ENCODE measurements at places on chromosomes 7 and 10. TPM values are rescaled to one million over a fixed set of nuclear protein-coding genes. Genes with fewer than 3 reads are reported as not detected.

DNA sequence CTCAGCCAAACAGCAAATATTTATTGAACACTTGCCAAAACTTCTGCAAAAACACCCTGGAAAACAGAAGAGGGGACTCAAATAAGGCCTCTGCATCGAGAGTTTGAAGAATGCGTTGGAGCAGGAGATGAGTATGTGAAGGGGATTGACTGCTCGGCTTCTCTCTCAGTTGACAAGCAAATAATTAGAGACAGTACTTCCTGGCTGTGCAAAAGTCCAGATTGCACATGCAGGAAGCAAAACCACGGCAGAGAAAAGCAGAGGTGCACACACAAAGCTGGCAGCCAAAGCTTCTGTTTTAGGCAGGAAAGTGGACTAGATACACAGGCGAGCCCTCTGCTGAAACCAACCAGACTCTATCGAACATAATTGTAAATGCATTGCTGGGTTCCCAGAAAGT is 343.6 kb upstream of the MGMT start:
- H3K27ac ChIP-seq = no peak overlapping the region
- no peak for DNase-seq
- H3K4me1 ChIP-seq = peaks cover 21% of the 10 kb centered on the region

DNA sequence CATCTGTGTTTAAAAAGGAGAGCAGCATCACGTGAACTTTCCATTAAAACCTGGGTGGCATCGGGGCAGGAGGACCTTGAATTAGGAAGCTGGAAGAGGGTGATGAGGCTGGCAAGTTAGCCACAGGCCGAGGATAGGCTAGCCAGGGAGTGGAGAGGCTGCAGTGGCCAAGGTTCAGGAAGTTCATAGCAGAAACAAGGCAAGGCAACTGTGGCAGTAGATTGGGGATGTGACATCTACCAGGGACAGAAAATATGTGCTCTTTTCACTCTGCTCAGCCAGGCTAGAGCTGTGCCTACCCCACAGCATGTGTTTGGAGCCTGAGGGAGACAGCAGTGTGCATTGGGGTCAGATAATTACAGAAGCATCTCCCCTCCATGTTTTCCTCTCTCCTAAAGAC is 2.2 kb upstream of the INPP5F start:
- no peak overlapping the region for H3K27ac ChIP-seq
- H3K4me3 ChIP-seq = no peak overlapping the region
- no peaks in the 10 kb centered on the region for H3K27me3 ChIP-seq
- no peaks in the 10 kb centered on the region for H3K36me3 ChIP-seq
- no peak for DNase-seq

GRCh38 chr7:151900986-151901621 is 24.2 kb upstream of the PRKAG2 start:
- no peaks in the 10 kb centered on the region for H3K36me3 ChIP-seq
- DNase-seq = no peak

- no peaks in the 10 kb centered on the region for H3K36me3 ChIP-seq
- no peak for DNase-seq
- H3K4me1 ChIP-seq = no peaks in the 10 kb centered on the region
- no peaks in the 10 kb centered on the region for H3K27me3 ChIP-seq
Measured at GRCh38 chr7:68507668-68508067, 1090.6 kb upstream of the AUTS2 start.

- H3K27ac ChIP-seq = no peak overlapping the region
- H3K4me3 ChIP-seq = no peak overlapping the region
- H3K4me1 ChIP-seq = peaks cover 10% of the 10 kb centered on the region
- H3K36me3 ChIP-seq = peaks cover 66% of the 10 kb centered on the region
Measured at GRCh38 chr10:32489901-32490300, 44.0 kb downstream of the CCDC7 start.

GRCh38 chr7:129946282-129946681 is 6.5 kb downstream of the UBE2H start:
- H3K27me3 ChIP-seq = no peaks in the 10 kb centered on the region
- peaks cover 21% of the 10 kb centered on the region for H3K36me3 ChIP-seq
- H3K27ac ChIP-seq = no peak overlapping the region
- H3K4me1 ChIP-seq = peaks cover 13% of the 10 kb centered on the region

- H3K27me3 ChIP-seq = no peaks in the 10 kb centered on the region
- H3K4me3 ChIP-seq = peak overlapping the region; percentile 13
- peak; percentile 45 for DNase-seq
- H3K4me1 ChIP-seq = peaks cover 41% of the 10 kb centered on the region
Measured at GRCh38 chr10:5788969-5789368, 24.3 kb downstream of the GDI2 start.

GRCh38 chr10:70992436-70992835 is 104.1 kb upstream of the PCBD1 start:
- H3K36me3 ChIP-seq = no peaks in the 10 kb centered on the region
- H3K27ac ChIP-seq = no peak overlapping the region
- H3K4me3 ChIP-seq = no peak overlapping the region
- DNase-seq = no peak
- H3K4me1 ChIP-seq = no peaks in the 10 kb centered on the region
- H3K27me3 ChIP-seq = no peaks in the 10 kb centered on the region

- peaks cover 15% of the 10 kb centered on the region for H3K4me1 ChIP-seq
- no peak overlapping the region for H3K27ac ChIP-seq
- H3K36me3 ChIP-seq = no peaks in the 10 kb centered on the region
- H3K4me3 ChIP-seq = no peak overlapping the region
- DNase-seq = no peak
- H3K27me3 ChIP-seq = peaks cover 2% of the 10 kb centered on the region
Measured at GRCh38 chr10:122553341-122553740, 7.2 kb upstream of the DMBT1 start.

NANOS1 gene
- 0.19 TPM for total RNA-seq

GRCh38 chr7:84674236-84674913 is 479.8 kb upstream of the SEMA3A start:
- H3K4me3 ChIP-seq = no peak overlapping the region
- peaks cover 5% of the 10 kb centered on the region for H3K4me1 ChIP-seq
- no peaks in the 10 kb centered on the region for H3K27me3 ChIP-seq
- no peak overlapping the region for H3K27ac ChIP-seq

SPDYE5 gene
- not detected for total RNA-seq

- DNase-seq = no peak
- peaks cover 3% of the 10 kb centered on the region for H3K36me3 ChIP-seq
- peak overlapping the region; percentile 52 for H3K4me3 ChIP-seq
- peaks cover 88% of the 10 kb centered on the region for H3K27me3 ChIP-seq
- peaks cover 12% of the 10 kb centered on the region for H3K4me1 ChIP-seq
- H3K27ac ChIP-seq = peak overlapping the region; percentile 68
Measured at GRCh38 chr7:35258125-35258867, 4.4 kb upstream of the TBX20 start.

GRM3 gene
- not detected for total RNA-seq

- no peaks in the 10 kb centered on the region for H3K4me1 ChIP-seq
- peak overlapping the region; percentile 71 for H3K27ac ChIP-seq
- H3K4me3 ChIP-seq = peak overlapping the region; percentile 69
Measured at GRCh38 chr7:87038993-87039690, 20.3 kb downstream of the ELAPOR2 start.

DNA sequence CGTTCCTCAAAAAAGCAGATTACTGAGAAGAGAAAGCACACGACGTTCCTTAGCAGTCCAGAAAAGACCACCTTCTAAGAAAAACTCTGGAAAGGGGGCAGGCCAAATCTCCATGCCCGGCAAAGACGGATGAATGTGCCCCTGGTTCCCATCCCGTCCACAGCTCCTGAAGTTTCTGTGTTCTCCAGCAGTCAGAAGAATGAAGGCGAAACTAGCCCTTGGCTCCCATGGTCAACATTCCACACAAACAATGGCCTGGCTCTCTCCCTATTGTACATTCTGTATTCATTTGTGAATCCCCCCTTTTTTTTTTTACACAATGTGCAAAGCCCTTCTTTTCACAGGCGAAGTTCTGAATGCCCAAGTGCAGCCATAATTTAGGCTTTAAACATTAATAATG is 5.3 kb downstream of the CTBP2 start:
- H3K4me3 ChIP-seq = no peak overlapping the region
- no peak overlapping the region for H3K27ac ChIP-seq
- no peaks in the 10 kb centered on the region for H3K36me3 ChIP-seq
- DNase-seq = no peak
- peaks cover 59% of the 10 kb centered on the region for H3K27me3 ChIP-seq
- H3K4me1 ChIP-seq = peaks cover 4% of the 10 kb centered on the region

GRCh38 chr10:49241385-49241784 is 53.2 kb upstream of the TMEM273 start:
- H3K36me3 ChIP-seq = no peaks in the 10 kb centered on the region
- no peak overlapping the region for H3K27ac ChIP-seq
- no peaks in the 10 kb centered on the region for H3K4me1 ChIP-seq
- DNase-seq = no peak
- peaks cover 12% of the 10 kb centered on the region for H3K27me3 ChIP-seq

GRCh38 chr7:129877146-129877792 is 75.5 kb downstream of the UBE2H start:
- no peak for DNase-seq
- H3K4me1 ChIP-seq = peaks cover 32% of the 10 kb centered on the region
- H3K27ac ChIP-seq = no peak overlapping the region
- no peak overlapping the region for H3K4me3 ChIP-seq

DNA sequence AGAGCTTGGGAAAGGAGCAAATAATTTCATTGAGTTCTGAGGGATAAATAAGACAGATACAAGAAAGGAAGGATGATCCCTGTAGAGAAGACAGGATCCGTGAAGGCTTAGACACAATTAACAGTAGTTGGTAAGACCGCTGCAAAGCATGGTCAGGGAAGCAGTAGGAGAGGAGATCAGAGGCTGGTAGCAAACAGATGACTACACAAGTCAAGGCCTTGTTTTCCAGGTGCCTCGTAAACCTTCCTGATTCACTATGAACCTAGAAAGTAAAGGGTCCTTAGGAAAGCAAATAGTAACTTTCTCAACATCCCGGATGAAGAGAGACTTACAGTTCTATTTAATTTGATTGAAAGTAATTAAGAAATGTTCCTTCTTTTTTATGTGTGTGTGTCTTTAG is 118.6 kb downstream of the GNAI1 start:
- H3K4me1 ChIP-seq = peaks cover 4% of the 10 kb centered on the region
- H3K4me3 ChIP-seq = no peak overlapping the region
- H3K27ac ChIP-seq = no peak overlapping the region
- no peak for DNase-seq

- peaks cover 42% of the 10 kb centered on the region for H3K27me3 ChIP-seq
- no peak for DNase-seq
- H3K27ac ChIP-seq = no peak overlapping the region
- H3K36me3 ChIP-seq = no peaks in the 10 kb centered on the region
Measured at GRCh38 chr10:100791369-100792058, 46.1 kb downstream of the PAX2 start.
